ENCODE measurements at places on chromosomes 2 and 18.
A peak's percentile ranks its signal among the peaks of the same experiment; 100 is the strongest.

DNA sequence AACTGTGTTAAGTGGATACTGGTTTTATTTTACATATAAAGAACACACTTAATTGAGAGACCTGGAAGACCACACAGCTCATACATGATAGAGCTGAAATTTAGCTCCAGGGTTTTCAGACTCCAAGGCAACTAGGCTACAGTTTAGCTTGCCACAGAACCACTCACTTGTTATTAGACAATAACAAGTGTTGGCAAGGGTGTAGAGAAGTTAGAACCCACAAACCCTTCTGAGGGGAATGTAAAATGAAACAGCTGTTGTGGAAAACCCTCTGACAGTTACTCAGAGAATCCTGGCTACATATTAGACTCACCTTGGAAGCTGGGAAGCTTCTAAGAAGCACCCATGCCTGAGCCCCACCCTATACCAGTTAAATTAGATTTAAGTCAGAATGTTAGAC is 75.3 kb downstream of the MAP3K20 start:
- DNase-seq, result no peak

DNA sequence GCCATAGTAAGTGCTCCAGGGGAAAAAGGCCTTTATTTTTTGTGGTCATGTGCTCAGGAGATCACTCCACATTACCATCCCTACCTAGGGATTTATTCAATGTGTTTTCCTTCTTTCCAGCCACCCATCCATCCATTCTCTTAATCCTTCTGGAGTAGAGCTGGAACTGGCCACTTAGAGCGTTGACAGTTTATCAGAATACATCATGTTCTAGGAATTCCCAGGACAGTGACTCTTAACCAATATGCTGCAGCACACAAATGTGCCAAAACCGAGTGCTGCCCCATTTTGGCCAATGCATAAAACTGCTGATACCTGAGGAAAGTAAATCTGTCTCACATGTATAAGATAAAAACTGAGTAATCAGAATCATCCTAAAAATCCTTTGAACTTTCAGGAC is 63.7 kb downstream of the FARSB start:
- DNase-seq, result no peak

DNA sequence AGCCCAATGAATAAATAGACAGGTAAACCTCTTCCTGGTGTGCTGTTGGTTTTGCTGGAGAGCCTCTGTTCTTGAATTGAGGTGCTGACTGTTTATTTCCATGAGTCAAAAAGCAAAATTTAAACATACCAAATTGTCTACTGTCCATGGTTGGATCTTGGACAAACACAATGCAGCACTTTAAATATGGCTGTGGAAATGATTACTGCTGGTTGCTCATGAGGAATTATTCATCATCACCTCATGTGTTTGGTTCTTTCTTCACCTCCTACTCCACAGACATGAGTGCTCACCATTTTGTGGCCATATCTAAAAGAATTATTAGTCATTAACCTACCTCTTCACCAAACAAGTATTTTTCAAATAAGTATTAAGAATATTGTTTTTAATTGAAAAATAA is 85.3 kb upstream of the GALNT5 start:
- DNase-seq, result no peak

DNA sequence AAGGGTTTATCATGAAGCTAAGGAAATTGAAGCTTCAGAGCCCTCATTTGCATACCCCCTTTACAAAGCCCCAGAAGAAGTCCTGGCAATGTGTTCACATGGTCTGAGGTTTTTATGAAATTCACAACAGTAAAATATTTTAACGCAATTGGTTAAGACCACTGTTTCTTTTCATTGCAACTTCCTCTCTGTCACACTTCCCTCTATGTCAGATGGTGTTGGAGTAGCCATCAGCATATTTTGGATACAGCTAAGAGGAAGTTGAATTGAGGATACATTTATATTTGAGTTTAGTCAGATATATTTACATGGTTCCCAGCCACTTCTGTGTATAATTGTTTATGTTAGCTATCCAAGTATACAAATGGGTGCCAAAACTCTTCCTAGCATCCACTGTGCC is 170.0 kb downstream of the TXNL1 start:
- DNase-seq, result no peak

DNA sequence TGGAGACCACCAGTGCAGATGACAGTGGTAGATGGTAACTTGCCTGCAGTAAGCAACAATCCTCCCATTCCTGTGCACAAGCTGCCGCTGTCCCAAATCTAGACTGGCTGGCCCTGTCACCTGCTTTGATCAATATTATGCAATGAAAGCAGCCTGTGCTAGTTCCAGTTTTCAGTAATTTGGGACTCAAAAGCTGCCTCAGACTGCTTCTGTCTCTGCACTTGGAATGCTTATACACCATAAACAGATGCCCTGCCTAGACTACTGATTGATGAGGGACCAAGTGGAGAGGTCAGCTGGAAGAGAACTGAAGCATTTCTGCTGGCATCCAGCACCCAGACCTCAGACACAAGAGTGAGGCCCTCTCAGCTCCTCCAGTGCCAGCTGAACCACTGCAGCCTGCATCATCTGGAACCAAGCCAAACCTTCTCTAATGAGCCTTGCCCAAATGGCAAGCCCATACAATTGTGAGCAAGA is 24.9 kb downstream of the CCBE1 start:
- no peak for DNase-seq

DNA sequence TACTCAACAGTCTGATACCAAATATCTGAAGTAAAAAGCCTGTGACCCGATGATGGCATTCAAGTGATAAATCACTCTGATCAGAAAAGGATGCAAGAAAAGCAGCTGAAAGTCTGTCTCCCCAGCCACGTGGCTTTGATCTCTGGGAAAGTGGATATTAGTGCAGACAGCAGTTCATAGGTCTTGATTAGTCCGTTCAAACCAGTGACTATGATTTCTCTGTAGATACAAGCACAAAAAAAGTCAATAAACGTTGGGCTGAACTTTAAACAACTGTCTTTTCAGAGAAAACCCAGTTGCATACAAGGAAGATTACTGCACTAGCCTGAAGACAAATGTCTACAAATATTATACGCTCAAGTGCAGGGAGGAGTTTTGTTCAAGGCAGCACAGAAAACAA is 107.7 kb upstream of the CDC42EP3 start:
- no peak for DNase-seq

DNA sequence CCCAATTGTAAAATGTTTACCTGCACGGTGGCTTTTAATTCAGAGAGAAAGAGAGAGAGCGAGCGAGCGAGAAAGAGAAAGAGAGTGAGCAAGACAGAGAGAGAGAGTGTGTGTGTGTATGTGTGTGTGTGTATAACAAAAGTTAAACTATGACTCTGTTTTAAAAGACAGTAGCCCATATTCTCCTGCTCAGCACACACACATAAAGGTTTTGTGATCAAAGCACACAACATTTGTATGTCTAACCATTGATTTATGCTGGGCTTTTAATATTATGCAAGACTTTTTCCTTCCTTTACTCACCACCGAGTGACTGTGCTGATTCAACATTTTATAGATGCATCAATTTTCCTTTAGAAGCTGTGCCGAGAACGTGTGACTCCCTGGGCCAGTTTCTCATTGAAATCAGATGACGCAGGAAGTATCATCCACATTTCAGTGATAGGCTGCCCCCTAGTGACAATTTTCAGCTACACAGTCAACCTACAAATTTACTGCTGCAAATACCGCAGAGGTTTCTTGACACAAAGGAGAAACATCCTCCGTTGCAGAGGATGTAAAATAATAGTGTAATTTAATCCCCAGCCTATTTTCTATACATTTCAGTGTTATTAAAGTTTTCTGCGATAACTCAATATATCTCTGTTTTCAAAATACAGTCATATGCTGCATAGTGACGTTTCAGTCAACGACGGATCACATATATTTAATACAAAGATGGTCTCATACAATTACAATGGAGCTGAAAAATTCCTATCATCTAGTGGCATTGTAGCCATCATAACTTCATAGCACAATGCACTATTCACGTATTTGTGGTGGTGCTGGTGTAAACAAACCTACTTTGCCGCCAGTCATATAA is 165.9 kb upstream of the TANK start:
- peak; percentile 51 for DNase-seq

- no peak for DNase-seq
Measured at GRCh38 chr2:195532255-195532627, 124.8 kb upstream of the SLC39A10 start.

DNA sequence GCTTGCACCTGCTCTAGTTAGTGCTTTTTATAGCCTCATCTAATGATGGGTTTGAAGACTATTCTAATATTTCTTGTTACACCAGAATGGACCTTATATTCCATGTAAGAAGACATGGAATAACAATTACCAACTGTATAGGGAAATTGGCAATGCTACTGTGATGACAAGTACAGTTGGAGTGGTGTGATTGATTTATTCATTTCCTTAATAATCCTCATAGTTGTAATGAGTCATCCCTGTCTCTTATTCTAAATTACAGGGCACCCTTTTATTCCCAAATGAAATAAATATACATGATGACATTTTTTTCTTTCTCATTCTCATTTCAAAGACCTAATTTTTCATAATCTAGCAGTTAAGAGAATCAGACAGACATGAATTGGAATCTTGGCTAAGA is 18.3 kb upstream of the TLK1 start:
- no peak for DNase-seq

- no peak for DNase-seq
Measured at GRCh38 chr2:234421-234820, 29.4 kb downstream of the SH3YL1 start.

DNA sequence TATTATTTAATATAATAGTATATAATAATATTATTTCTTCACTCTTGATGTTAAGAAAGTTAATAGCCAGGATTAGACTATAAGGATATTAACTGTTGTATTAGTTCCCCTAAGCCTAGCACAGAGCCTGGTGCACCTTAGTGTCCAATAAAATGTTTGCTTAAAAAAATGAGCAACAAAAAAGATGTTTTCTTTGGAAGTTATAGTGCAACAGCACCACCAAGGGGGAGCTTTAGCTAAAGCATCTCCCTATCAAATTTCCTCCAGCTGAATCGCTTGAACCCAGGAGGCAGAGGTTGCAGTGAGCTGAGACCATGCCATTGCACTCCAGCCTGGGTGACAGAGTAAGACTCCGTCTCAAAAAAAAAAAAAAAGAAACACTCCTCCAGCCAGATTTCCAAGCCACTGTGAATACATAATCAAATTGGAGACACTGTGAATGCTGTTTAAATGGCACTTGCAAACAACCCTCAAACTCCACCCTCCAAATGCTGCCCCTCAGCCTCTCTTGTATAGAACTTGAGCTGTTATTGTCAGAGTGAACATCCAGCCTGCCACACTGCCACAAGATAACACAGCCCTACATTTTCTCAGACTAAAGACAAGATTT is 221.9 kb downstream of the DYM start:
- DNase-seq, result peak; percentile 12

- DNase-seq, result no peak
Measured at GRCh38 chr2:159564081-159564480, 52.3 kb downstream of the BAZ2B start.

DNA sequence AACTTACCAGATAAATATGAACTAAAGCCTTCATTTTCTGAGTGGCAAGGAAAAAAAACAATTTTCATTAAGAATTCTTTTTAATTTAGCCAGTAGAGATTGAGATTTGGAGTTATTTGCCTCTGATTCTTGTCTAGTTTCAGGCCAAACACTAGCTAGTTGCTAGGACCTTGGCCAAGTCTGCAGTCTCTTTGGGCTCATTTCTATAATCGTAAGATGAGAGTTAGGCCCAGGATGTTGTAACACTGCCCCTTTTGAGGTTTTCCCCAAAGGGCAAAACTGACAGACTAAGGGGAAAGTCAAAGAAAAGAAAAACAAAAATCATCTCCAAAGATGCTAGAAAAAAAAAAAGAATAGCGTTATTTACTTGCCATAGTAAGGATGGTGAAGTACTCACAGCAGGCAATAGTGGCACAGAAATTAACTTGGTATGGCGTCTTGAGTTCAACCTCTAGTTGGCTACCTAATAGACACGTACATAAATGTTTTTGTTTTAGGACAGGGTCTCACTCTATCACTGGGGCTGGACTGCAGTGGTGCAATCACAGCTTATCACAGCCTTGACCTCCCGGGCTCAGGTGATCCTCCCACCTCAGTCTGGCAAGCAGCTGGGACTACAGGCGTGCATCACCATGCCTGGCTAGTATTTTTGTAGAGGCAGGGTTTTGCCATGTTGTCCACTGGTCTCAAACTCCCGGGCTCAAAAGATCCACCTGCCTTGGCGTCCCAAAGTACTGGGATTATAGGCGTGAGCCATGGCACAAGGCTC is 23.0 kb upstream of the ADAM17 start:
- DNase-seq, result no peak

DNA sequence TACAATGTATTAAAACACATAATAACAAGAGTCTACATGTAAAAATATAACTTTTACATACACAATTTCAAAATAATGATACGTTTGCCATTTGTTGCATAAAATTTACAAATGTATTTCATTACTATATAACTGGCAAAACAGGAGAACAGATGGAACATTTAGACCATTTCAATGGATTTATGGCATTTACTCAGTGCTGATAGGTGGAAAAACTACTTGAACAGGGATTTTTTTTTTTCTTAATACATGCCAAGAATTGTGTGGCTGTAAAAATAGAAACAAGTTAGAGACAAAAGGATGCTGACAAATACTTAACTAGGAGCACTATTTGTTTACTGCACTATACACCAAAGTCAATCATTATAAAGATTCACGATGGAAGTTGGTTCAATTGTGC is 266.8 kb upstream of the CCDC68 start:
- no peak for DNase-seq

GRCh38 chr2:215531284-215531683 is 95.4 kb upstream of the FN1 start:
- DNase-seq, result no peak

DNA sequence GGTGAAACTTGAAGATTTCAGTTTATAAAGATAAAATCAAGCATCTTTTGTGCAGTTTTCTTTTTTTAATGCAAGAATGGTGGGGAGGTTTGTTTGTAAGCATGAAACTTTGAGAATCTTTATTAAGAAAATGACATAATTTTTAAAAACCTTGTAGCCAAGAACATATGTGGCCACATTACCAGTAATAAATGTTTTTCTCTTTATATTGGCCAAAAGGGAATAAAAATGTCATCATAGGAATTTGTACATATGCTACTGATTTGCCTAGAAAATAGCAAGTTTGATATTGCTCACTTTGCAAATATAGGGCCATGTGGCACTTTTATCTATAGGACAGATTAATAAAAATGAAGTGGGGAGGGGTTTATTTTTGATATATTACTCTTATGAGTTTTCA is 25.6 kb downstream of the METTL21A start:
- no peak for DNase-seq

GRCh38 chr2:144405982-144406788 is 113.7 kb downstream of the ZEB2 start:
- DNase-seq, result no peak

DNA sequence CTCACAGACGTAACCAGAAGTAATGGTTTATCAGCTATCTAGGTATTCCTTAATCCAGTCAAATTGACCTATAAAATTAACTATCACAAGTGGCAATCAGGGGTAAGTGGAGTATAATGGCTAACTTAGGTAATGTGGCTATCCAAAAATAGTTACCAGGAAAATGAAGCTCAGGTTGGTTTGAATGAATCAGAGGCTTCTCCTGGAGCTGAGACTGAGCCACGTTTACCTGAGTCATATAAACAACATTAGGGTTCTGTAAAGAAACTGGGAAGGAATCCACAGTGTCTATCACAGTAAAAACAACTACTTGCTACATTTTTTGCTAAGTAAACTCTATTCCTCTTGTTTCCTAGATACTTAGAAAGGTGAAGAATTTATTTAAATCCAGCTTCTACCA is 236.0 kb upstream of the SPHKAP start:
- no peak for DNase-seq

Measured in GM13977 (cell line).